Stimulated activated CD4-positive, alpha-beta T cell treated with anti-CD3 and anti-CD28 coated beads, TNF-alpha, amount 100 ng/mL, for 48 hours (primary cell): ENCODE measurements at places on chromosomes 1 and 21.

DNA sequence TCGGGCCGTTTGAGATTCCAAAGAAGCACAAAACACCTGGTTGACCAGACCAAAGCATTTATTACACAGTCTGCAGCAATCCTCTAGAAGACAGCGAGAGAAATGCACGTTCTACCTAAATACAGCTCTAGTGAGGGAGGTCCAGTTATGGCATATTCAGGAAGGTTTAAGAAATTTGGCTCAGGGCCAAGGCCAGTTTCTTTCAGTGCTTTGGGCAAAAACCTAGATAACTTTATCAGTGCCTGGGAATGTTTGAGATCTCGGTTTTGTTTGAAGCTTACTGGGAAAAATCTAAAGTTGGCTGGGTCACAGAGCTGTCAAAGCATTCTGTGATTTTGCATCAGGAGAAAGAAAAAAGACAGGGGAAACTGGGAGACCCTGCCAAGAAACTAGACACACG lies 514.0 kb upstream of the TMPRSS15 start:
- no peak for DNase-seq

GRCh38 chr21:44298301-44298700 lies 1.6 kb upstream of the PFKL start:
- no peak for DNase-seq

DNA sequence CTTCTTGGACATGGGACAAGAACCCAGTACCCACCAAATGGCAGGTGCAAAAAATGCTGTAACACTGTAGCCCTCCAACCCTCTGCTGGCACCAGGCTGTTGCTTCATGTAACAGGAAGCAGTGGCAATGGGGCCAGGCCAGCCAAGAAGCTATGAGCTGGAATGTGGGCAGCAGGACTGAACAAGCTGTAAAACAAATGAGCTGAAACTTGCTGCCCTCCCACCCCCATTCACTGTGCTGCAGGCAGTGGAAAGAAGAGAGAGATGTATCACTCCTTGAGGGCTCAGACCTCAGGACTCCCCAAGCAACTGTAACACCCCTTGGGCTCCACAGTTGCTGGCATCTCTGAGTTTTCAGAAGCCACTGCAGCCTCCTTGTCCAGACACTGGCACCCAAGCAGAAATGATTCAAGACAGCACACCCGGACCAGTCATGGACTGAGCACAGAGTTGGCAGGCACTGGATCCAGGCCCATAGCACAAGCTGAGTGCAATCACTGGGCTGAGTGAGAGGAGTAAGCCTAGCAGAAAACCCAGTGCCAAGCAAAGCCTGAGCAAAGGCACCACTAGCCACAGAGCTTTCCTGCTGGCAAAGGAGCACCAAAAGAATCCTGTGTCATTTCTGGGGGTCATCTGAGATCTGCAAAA lies 321.4 kb upstream of the CXADR start:
- DNase-seq = no peak

DNA sequence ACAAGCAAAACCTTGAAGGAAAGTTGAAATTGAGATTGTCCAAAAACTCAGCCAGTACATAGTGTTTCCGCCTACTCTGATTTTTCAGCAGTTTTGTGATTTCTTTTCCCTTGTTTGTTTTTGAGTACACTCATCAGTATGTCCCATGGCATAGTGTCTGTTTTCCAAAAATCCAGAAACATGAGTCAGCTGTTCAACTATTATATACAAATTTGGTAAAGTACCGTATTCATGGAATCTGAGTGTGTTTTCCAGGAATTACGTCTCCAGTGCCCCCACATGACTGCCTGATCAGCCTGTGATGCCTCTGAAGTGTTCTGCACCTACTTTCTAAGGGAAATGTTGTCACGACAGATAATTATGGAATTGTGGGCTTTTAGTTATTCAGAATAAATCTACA lies 186.8 kb downstream of the LTN1 start:
- no peak for DNase-seq

DNA sequence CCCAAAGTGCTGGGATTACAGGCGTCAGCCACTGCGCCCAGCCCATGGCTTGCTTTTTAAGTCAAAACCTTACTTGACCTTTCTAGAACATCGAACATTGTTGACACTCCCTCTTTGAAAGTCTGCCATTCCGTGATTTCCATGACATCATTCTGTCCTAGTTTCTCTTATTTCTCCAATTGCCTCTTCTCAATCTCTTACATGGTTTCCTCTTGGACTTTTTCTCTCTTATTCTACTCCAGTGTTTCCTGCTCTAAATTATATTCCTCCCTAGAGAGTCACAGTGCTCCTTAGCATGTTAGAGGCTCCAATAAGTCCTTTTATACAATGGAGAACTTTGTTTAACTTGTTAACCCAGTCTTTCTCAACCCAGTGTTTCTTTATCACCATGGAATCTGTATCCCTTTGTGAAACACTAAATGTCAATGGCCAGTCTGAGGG lies 25.5 kb downstream of the JAM2 start:
- no peak for DNase-seq

GRCh38 chr21:36959020-36959835 lies 7.2 kb downstream of the HLCS start:
- no peak for DNase-seq
